ENCODE measurements at places on chromosomes 2 and 18. TPM values are rescaled to one million over a fixed set of nuclear protein-coding genes. Genes with fewer than 3 reads are reported as not detected.

GRCh38 chr2:102686479-102687439, 67.4 kb downstream of the SLC9A2 start:
- H3K4me1 ChIP-seq: no peaks in the 10 kb centered on the region
- H3K27ac ChIP-seq: no peak overlapping the region
- no peaks in the 10 kb centered on the region for H3K27me3 ChIP-seq
- no peak for DNase-seq

DNA sequence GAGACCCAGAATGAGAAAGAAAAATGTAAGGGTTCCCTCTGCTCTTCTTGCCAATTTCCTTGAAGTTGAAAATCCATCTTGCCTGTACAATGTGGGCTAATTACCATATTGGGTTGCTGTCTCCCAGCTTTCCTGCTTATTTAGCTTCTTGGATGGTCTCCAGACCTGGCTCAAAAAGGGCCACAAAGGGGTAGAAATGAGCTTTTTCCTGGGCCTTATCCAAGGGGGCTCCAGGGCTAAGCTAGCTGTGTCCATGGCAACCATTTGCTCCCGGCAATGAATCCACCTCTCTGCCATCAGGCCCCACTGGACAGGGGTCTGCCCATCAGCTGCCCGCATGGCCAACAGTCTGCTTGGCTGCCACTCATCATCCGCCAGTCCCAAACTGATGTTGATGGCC, 85.0 kb downstream of the BOD1L2 start:
- no peaks in the 10 kb centered on the region for H3K4me1 ChIP-seq
- no peaks in the 10 kb centered on the region for H3K27me3 ChIP-seq
- no peak overlapping the region for H3K27ac ChIP-seq
- DNase-seq: no peak
- H3K36me3 ChIP-seq: no peaks in the 10 kb centered on the region

The POMC gene
- 10.8 TPM for total RNA-seq

The PROM2 gene
- 0.39 TPM for total RNA-seq

DNA sequence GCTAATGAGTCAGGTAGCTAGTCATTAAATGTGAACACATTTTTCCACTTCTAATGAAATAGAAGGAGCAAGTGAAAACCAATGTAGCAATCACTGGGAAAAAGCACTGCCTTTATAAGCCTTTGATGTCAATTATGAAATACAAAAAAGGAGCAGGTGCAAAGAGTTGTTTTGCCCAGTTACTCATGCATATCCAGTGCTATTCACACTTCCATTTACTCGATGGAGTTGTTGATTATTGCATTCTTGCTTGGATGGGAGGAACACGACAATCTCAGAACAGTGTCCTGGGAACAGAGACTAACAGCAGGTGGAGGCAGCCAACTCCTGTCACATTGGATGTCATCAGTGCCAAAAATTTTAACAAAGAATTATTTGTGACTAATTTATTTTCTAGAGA, 372.5 kb downstream of the CBLN2 start:
- no peaks in the 10 kb centered on the region for H3K4me1 ChIP-seq
- H3K27ac ChIP-seq: no peak overlapping the region
- H3K4me3 ChIP-seq: no peak overlapping the region

DNA sequence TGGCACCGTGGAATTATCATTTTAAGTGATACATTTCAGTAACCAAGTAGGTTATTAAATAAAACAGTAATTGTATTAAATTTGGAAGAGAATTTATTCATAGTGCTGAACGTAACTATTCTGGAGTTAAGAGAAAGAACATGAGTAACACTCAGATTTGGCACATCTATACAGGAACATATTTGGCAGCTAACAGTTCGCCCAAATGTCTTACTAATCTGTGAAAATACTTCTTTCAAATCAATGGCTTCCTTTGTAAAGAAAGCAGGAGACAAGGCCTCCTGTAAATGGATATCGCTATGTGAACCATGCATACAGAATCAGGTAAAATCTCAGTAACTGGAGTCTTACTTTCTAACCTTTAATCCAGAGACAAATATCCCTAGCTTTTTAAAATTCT, 64.4 kb downstream of the ZNF516 start:
- H3K36me3 ChIP-seq: peaks cover 14% of the 10 kb centered on the region
- H3K4me1 ChIP-seq: peaks cover 26% of the 10 kb centered on the region
- no peak for DNase-seq
- H3K4me3 ChIP-seq: no peak overlapping the region
- no peak overlapping the region for H3K27ac ChIP-seq

- H3K27ac ChIP-seq: no peak overlapping the region
- no peaks in the 10 kb centered on the region for H3K4me1 ChIP-seq
- DNase-seq: no peak
- H3K27me3 ChIP-seq: no peaks in the 10 kb centered on the region
- H3K4me3 ChIP-seq: no peak overlapping the region
- H3K36me3 ChIP-seq: no peaks in the 10 kb centered on the region
These were observed 104.4 kb downstream of the INHBB start for GRCh38 chr2:120450196-120450820.

The CRYGD gene
- total RNA-seq: not detected

- no peak for DNase-seq
- H3K27me3 ChIP-seq: no peaks in the 10 kb centered on the region
- no peak overlapping the region for H3K4me3 ChIP-seq
- no peaks in the 10 kb centered on the region for H3K36me3 ChIP-seq
- H3K4me1 ChIP-seq: no peaks in the 10 kb centered on the region
These were observed 40.5 kb upstream of the SALL3 start for GRCh38 chr18:78939105-78939504.

DNA sequence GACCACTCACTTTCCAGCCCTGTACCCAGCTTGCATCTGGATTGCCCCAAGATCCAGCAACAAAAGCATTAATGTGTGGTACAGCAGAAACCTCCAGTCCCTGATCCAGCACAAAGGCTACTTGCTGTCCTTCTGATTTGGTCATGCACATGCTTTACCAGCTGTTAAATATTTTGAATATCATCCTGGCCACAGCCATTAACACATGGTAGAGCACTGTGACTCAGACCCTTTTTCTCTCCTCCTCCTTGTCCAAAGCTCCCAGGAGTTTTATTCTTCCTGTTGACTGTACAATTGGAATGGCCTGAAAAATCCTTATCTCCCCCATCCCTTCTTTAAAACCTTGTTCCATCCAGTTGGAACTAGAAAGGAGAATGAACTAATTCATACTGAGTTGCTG, 419.7 kb upstream of the TNP1 start:
- H3K4me3 ChIP-seq: no peak overlapping the region
- no peaks in the 10 kb centered on the region for H3K4me1 ChIP-seq
- no peaks in the 10 kb centered on the region for H3K36me3 ChIP-seq
- H3K27ac ChIP-seq: no peak overlapping the region
- H3K27me3 ChIP-seq: no peaks in the 10 kb centered on the region

Data from adrenal gland (tissue), 19 donors.